ENCODE measurements at places on chromosomes 3 and 15. TPM values are rescaled to one million over a fixed set of nuclear protein-coding genes. Genes with fewer than 3 reads are reported as not detected.
A peak's percentile ranks its signal among the peaks of the same experiment; 100 is the strongest.

- DNase-seq = no peak
Observed at GRCh38 chr3:101943029-101943428, 93.7 kb downstream of the NFKBIZ start.

DNA sequence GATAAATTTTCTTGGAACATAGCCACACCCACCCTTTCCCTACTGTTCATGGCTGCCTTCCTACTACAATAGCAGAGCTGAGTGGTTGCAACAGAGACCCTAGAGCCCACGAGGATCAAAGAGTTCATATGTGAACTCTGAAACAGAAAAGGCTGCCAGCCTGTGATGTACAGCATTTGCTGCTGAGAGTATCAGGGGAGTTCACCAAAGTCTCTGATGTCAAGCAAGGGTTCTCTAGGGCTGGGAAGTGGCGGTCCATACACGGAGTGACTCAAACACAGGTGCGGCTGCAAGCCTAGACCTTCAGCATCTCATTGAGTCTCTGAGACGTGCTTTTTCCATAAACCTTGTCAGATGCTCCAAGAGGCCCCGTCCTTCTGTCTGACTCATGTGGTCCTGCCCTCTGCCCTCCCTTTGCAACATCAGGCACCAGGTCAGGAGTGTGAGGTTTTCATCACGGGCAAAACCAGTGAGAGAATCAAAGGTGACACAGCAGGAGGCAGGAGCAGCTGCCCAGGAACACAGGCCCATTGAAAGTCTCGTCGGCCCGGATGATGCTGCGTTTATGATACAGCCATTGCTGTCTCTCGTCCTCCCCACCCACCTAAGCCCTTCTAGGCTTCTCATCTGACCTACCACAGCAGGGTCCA is 42.9 kb downstream of the PCSK6 start:
- peak; percentile 20 for DNase-seq

DNA sequence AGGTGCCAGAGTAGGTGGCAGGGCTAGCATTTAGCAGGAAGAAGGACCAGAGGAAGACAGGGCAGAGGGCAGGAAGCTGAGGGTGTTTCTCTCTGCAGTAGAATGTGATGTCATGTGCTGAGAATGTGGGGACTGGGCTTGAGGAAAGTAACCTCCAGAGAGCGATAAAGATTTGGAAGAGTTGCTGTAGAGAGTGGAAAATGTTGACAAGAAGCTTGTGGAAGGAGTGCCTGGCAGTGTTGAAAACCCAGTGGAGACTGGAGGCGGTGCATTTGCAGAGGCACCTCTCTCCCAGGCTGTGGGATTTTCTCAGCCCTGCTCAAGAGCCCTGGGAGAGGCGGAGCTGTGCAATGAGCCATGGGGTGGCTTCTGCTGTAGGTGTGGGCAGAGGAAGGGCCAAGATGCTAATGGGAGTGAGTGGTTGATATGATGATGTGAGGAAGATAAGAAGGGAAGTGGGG is 54.8 kb downstream of the MESD start:
- DNase-seq = no peak

GP5 gene
- not detected for polyA plus RNA-seq

RPL39L gene
- 65.7 TPM for polyA plus RNA-seq

DNA sequence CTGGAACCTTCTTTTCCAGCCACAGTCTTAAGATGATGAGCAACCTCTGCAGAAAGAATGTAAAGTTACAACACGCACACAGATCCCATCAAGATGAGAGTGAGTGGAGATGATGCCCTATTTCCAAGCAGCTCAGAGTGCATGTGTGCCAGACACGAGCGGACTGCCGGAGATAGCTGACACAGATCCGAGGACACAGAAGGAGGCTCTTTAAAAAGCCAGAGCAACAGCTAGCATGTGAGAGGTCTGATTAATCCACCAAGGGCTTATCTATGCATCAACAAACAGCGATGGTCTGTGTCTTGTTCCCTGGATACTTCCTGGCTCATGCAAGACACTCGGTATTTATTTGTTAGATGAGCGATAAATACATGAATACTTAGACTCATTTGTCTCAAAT is 128.6 kb upstream of the DLG1 start:
- no peak for DNase-seq

KY gene
- not detected for polyA plus RNA-seq

GRCh38 chr3:135995766-135996165 is 30.2 kb downstream of the PPP2R3A start:
- no peak for DNase-seq

DNA sequence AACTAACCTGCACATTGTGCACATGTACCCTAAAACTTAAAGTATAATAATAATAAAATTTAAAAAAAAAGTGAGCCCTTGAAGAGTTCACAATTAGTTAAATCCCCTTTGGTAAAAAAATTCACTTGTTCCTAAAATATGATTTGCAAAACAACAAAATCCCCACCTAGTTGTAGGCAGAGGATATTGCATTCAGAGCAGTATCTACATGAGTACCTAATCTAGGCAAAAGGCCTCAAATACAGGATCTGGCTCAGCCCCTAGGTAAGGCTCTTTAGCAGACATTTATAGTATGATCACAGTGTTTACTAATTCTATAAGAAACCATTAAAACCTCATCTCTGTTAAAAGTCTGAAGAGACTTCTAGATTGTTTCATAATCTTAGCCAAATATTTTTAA is 89.3 kb upstream of the CCDC80 start:
- no peak for DNase-seq

DNA sequence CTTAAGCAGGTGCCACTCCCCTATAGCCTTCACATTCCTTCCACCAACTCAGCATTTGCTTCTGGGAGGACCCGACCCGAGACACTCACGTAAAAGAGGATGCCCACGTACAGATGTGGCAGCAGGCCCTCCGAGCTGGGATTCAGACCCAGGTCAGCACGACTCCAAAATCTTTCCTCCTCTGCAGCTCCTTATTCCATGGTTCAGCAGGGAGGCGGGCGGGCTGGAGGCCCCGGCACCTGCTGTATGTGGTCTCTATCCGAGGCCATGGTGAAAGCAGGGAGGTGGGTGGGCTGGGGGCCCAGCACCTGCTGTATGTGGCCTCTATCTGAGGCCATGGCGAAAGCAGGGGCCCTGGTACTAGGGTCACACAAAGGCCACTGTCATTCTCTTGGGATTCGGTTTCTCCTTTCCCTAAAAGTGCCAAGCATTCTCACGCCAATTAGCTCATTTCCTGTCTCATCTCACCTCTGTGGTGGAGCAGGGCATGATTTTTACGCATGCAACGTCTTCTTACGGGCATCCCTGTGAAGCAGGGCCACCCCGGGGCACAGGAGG is 5.9 kb upstream of the MUC4 start:
- DNase-seq = no peak

DNA sequence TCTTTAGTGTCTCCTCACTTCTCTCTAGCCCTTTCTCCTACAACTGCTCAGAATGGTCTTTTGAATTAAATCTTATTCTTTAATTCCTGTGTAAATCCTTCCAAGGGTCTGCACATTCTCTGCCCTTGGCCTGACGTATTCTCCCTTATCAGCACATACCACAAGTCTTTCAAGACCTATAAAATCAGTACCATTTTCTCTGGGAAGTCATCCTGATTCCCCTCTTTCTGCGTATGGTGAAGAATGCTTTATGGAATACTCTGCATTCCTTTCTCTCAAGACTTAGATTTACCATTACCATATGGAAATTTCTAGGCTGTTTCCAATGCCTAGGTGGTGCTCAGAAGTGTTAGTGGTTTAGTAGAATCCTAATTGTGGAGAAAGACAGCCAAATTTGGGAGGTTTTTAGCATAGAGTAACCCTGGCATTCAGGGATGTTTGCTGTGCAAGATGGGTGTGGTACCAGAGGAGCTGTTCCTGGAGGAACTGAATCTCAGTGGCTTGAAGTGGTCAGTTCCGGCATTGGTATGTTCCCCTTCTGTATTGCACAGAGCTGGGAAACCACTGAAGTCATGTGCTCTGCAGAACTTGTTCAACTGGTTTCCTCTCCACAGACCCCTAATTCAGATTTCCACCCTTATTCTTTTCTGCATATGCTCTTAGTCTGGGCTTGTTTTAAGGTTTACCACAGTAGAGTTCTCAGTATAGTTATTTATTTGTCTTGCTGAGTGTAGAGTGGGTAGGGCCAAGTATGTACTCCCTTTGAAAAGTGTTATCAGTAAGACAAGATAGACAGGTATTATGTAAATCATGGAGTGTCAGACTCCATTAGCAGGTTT is 24.5 kb downstream of the IQGAP1 start:
- DNase-seq = peak; percentile 97

CLRN1 gene
- polyA plus RNA-seq = not detected

DNA sequence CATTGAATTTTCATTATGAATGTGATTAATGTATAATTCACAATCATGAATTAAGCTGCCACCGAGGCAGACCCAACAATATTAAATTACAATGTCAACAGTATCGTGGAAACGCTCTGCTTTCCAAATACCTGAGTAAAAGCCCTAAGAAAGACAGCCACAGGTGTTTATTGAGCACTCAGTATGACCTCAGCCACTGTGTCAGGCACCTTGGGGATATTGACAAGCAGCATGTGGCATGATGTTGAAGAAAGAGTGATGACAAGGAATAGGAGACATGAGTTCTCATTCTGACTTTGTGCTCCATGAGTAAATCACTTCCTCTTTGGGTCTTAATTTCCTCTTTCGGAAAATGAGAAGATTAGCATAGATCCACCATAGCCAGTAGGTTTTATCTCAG is 12.8 kb downstream of the C2CD4A start:
- DNase-seq = no peak

BDH1 gene
- 35.9 TPM for polyA plus RNA-seq

- no peak for DNase-seq
Observed at GRCh38 chr3:177679568-177680471, 482.5 kb upstream of the TBL1XR1 start.

DNA sequence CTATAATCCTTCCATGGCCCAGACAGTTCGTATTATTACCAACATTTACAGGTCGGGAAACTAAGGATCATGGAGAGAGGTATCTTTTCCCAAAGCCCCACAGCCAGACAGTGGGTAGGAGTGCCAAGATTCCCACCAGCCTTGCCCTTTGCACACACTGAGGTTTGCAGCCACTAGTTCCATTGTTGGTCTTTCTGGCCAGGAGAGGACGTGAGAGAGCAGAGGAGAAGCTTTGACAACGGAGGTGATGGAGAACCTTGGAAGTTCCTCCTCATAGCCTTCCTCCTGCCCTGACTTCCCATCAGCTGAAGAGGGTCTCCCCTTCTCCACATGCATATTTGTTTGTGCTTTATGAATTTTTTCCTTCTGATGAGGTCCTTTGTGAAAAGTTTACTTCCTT is 50.5 kb upstream of the PLCL2 start:
- no peak for DNase-seq

- DNase-seq = no peak
Observed at GRCh38 chr15:64809649-64810496, 15.6 kb downstream of the PIF1 start.

IL17RB gene
- 0.03 TPM for polyA plus RNA-seq

- DNase-seq = no peak
Observed at GRCh38 chr15:50106457-50106856, 12.6 kb downstream of the ATP8B4 start.

DPPA2 gene
- polyA plus RNA-seq = not detected

DNA sequence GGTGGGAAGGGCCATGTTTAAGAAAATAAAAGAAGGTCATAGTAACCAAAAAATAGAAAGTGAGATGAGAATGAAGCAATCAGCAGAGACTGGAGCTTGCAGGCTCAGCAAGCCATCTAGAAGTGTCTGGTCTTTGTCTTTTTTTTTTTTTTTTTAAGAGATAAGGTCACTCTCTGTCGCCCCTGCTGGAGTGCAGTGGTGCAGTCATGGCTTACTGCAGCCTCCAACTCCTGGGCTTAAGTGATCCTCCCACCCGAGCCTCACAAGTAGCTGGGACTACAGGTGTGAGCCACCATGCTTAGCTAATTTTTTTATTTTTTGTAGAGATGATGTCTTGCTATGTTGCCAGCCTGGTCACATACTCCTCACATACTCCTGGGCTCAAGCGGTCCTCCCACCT is 36.2 kb downstream of the GXYLT2 start:
- no peak for DNase-seq

- peak; percentile 53 for DNase-seq
Observed at GRCh38 chr3:100113723-100114412, 433 bp downstream of the FILIP1L start.

ITPKA gene
- 0.62 TPM for polyA plus RNA-seq

DNA sequence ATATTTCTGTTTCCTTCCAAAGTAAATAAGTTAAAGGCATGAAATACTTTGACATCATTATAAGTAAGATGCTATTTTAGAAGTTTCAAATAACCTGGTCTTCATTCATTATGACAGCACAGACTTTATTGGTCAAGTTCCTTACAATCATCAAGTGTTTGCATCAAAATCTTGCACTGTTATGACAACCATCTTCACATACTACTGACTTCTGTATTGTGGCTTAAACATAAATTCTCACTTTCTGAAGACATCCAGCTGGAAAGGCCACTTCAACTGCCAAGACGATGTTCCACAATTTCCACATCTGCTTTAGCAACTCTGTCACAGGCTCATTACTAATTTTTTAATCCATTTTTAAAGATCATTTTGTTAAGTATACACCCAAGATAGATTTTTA is 408.0 kb downstream of the MECOM start:
- DNase-seq = no peak

GRCh38 chr3:40608091-40608490 is 83.3 kb downstream of the ZNF621 start:
- DNase-seq = no peak

DNA sequence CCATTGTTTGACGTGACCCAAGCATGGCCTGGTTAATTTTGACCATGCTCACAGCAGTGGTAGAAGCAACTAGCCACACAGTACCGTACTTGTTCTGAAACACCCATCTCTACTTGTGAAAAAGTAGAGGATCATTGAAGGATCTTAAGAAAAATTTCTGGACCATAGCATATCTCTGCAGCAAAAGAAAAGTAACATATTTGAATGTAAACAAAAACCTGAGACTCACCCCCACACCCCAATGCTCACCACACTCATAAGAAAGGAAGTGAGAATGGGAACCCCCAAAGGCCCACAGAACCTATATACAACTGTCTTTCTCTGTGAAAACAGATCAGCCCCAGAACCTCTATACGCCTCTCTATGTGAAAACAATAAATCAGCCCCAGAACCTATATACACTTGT is 33.8 kb upstream of the TFRC start:
- DNase-seq = no peak

PROK2 gene
- not detected for polyA plus RNA-seq

CGNL1 gene
- polyA plus RNA-seq = 0.07 TPM

DNA sequence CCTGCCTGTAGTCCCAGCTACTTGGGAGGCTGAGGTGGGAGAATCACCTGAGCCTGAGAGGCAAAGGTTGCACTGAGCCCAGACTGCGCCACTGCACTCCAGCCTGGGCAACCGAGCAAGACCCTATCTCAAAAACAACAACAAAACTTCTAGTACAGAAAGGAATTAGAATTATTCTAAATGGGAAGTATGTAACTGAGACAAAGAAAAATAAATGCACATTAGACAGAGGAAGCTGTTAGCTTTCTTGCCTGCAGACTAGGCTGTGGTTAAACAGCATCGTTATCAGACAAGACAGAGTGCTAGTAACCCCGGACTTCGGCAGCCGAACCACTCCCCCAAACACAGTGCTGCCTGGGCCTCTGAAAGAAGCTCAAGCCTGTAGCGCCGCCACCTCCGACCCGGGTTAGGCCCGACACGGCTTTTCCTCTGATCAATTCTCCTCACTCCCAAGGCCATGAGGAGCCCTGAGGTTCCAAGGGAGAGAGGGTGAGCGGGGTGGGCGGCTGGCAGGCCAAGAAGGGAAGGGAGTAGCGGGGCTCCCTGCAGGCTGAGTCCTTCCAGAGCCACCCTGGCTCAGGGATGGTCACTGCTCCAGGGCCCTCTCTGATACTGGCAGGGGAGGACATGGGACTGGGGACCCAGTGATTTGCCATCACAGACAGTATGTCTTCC is 44.8 kb upstream of the MUC4 start:
- DNase-seq = no peak

Data from foreskin keratinocyte (primary cell).